ENCODE measurements at places on chromosomes 5 and 9.
A peak's percentile ranks its signal among the peaks of the same experiment; 100 is the strongest.

- H3K4me1 ChIP-seq = peaks cover 30% of the 10 kb centered on the region
- no peak overlapping the region for H3K4me3 ChIP-seq
- DNase-seq = no peak
- H3K27ac ChIP-seq = no peak overlapping the region
- H3K27me3 ChIP-seq = no peaks in the 10 kb centered on the region
These were observed 4.7 kb downstream of the SKP2 start for GRCh38 chr5:36156619-36157018.

DNA sequence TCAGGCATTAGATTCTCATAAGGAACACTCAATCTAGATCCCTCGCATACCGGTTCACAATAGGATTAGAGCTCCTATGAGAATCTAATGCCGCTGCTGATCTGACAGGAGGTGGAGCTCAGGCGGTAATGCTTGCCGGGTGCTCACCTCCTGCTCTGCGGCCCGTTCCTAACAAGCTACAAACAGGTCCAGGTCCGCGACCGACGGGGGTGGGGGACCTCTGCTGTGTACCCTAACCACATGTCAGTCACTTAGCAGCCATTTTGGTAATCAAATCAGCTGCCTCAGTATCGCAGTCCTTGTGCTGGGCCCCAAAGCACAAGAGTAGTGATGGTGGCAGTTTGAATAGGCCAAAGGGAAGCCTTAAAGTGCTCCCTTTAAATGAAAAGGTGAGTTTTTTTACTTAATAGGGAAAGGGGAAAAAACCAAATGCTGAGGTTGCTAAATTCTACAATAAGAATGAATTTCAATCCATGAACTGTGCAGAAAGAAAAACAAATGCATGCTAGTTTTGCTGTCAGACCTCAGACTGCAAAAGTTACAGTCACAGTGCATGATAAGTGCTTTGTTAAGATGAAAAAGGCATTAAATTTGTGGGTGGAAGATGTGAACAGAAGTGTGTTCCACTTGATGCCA lies 67.0 kb upstream of the TNPO1 start:
- no peaks in the 10 kb centered on the region for H3K27me3 ChIP-seq
- DNase-seq = no peak
- H3K36me3 ChIP-seq = no peaks in the 10 kb centered on the region
- no peak overlapping the region for H3K4me3 ChIP-seq
- H3K4me1 ChIP-seq = no peaks in the 10 kb centered on the region

DNA sequence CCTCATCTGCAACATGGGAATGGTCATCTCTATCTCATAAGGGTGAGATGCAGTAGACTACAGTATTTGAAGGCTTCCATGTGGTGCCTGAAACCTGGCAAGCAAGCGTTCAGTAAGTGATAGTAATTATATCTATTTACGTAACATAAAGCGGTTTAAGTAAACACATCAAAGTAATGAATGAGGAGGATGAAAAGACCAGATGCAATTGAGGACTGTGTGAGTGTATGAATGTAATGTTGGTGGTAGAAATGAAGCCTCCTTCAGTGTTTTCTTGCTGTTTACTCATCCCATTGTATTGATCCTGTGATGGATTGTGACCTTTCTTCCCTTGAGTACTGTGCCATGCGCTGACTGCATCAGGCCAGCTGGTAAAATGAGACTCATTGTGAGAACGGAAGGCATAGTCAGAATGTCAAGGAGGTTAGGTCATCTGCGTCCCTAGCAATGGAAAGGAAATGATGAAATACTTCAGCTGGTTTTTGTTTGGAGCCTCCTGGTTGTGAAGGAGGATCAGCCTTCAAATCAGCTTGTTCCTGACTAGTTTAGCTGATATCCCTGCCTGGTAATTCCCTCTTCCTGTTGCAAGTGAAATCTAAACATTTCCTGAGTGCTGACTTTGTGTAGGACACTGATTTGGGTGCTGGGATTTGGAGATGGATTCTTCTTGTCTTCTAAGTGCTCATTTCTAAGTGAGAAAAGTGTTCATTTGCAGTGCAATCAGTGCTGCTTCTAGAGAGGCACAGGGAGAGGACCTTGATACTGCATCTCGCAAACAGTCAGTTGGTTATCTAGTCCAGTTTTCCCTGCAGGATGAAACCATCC lies 35.6 kb downstream of the TNFSF8 start:
- H3K36me3 ChIP-seq = no peaks in the 10 kb centered on the region
- no peaks in the 10 kb centered on the region for H3K27me3 ChIP-seq
- peaks cover 15% of the 10 kb centered on the region for H3K4me1 ChIP-seq

DNA sequence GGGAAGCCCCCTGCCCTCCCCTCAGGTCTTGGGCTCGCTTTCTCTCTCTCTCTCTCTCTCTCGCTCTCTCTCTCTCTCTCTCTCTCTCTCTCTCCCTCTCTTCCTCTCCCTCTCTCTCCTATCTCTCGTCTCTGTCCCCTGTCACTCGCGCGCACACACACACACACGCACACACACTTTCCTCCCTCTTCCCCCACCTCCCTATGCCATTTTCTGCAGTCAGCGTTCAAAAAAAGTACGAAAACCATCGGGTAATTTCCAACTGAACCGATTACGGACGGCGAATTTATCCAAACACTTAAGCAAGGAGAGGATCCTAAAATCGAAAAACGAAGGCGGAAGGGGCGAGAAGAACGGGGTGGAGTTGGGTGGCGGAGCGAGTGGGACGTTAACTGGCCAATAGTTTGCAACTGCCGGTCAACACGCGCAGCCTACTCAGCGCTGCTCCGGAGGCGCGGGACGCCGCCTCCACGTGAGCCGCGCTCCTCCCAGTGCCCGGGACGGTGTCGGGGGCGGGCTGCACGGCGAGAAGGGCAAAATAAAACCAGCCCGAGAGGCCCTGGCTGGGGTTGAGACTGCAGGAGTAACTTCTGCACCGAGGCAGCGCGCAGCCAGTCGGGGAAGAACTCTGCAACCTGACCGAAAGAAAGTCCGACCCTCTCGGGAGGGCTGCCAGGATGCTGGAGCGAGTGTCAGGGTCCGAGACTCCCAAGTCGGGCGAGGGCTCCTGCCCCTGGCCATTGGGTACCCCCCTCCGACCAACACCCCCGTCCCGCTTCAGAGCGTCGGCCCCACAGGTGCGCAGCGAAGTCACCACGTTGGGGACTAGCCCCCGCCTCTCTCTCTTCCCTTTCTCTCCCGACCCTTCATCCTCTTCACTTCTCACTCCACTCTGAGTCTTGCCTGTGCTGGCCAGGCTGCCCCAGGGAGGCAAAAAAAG lies 24.9 kb upstream of the ELAVL2 start:
- peaks cover 33% of the 10 kb centered on the region for H3K27me3 ChIP-seq
- no peaks in the 10 kb centered on the region for H3K36me3 ChIP-seq
- H3K4me1 ChIP-seq = peaks cover 6% of the 10 kb centered on the region
- peak overlapping the region; percentile 36 for H3K4me3 ChIP-seq

GRCh38 chr5:31113666-31114350 lies 79.7 kb upstream of the CDH6 start:
- no peaks in the 10 kb centered on the region for H3K4me1 ChIP-seq
- DNase-seq = no peak
- no peaks in the 10 kb centered on the region for H3K36me3 ChIP-seq
- H3K4me3 ChIP-seq = no peak overlapping the region

GRCh38 chr5:21642312-21642711 lies 1210.8 kb downstream of the CDH12 start:
- no peaks in the 10 kb centered on the region for H3K4me1 ChIP-seq
- no peak overlapping the region for H3K27ac ChIP-seq
- no peak for DNase-seq
- no peak overlapping the region for H3K4me3 ChIP-seq
- no peaks in the 10 kb centered on the region for H3K27me3 ChIP-seq

DNA sequence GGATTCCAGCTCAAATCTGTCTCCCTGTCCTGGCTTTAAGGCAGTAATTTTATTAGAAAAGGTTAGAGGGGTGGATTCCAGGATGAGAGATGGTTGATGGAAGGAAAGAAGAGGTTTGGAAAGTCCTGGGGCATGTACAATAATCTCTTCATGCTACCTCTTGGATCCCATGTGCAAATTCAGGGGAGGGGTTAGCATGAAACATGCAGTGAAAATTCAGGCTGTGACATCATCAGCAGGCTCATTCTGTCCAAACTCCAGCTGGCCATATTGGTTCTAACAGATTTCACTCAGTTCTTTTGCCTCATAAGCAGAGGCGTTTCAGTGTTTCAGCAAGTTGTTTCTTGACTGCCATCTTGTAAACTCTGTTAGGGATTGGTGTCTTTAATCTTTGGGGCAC lies 55.4 kb downstream of the CYSTM1 start:
- no peak overlapping the region for H3K27ac ChIP-seq
- DNase-seq = no peak
- peaks cover 40% of the 10 kb centered on the region for H3K4me1 ChIP-seq
- no peaks in the 10 kb centered on the region for H3K36me3 ChIP-seq

- H3K4me1 ChIP-seq = no peaks in the 10 kb centered on the region
- no peaks in the 10 kb centered on the region for H3K27me3 ChIP-seq
- no peak overlapping the region for H3K4me3 ChIP-seq
- no peak overlapping the region for H3K27ac ChIP-seq
These were observed 176.1 kb downstream of the PCSK1 start for GRCh38 chr5:96256795-96257470.

DNA sequence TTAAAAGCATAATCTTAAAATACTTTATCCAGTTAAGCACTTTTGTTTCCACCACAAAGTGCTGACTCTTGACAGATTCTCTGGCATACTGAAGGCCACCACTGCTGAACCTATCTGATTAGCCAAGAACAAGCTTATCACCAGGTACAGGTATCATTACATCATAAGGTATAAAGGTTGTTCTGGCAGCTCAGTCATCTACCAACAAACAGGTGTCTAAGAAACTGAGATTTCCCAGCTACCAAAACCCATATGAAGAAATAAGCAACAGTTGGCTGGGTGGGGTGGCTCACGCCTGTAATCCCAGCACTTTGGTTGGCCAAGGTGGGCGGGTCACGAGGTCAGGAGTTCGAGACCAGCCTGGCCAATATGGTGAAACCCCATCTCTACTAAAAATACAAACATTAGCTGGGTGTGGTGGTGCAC lies 5.0 kb downstream of the MTMR12 start:
- no peak overlapping the region for H3K4me3 ChIP-seq
- no peaks in the 10 kb centered on the region for H3K27me3 ChIP-seq
- H3K27ac ChIP-seq = no peak overlapping the region
- H3K4me1 ChIP-seq = peaks cover 73% of the 10 kb centered on the region

GRCh38 chr9:105024529-105024928 lies 96.6 kb upstream of the ABCA1 start:
- H3K4me1 ChIP-seq = no peaks in the 10 kb centered on the region
- H3K27me3 ChIP-seq = no peaks in the 10 kb centered on the region
- no peak for DNase-seq

DNA sequence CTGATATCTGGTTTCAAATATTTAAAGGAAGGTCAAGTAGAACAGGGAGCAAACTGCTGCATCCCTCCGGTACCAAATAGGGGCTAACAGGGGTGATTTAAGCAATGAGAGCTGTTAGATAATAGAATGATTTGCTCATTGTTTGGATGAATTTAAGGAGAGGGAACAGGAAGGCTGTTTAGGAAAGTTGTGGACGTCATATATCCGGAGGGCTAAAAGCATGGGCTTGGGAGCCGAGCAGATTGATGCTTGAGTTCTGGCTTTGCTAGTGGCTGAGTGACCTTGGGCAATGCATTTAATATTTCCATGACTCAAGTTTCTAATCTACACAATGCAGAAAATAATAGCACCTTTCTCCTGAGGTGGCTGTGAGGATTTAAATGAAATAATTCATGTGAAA lies 85.4 kb upstream of the RPS23 start:
- no peak overlapping the region for H3K4me3 ChIP-seq
- no peak overlapping the region for H3K27ac ChIP-seq
- H3K36me3 ChIP-seq = no peaks in the 10 kb centered on the region
- DNase-seq = no peak

DNA sequence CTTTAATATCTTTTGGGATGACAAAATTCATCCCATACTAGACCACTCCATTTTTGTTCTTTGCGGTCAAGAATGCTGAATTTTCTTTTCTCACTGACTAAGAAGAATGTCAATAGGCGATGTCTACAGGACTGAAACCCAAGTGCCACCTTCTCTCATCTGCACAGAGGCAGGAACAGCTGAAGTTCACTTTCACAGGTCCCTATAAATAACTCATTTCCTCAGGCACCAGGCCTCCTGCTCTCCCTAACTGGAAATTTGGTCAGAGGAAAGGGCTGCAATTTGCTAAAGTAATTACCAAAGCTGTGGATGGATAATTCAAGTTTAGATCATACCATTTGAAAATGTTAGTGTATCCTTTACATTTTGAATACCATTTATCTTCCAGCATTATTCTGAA lies 142.9 kb downstream of the DIRAS2 start:
- no peaks in the 10 kb centered on the region for H3K4me1 ChIP-seq
- DNase-seq = no peak
- no peaks in the 10 kb centered on the region for H3K27me3 ChIP-seq
- no peak overlapping the region for H3K27ac ChIP-seq

DNA sequence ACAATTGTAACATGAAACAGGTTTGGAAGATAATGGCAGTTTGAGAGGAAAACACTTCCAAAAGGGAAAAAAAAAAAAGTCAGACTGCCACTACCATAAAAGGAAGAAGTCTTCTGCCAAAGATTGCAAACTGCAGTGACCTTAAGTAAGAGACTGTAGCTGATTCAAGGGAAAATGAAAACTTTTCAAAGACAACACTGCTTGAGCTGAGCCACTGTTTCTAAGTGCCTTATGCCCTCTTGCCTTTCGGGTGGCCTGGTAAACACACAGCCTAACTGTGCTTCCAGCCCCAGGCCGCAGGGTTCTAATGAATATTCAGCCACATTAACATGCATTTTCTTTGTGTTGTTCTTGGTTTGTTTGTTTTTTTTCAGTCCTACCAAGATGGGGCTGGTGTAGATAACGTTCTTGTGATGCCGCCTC lies 354.6 kb downstream of the BNC2 start:
- DNase-seq = no peak
- H3K36me3 ChIP-seq = no peaks in the 10 kb centered on the region
- H3K27ac ChIP-seq = no peak overlapping the region
- H3K4me1 ChIP-seq = no peaks in the 10 kb centered on the region
- H3K27me3 ChIP-seq = no peaks in the 10 kb centered on the region

- no peak overlapping the region for H3K27ac ChIP-seq
- no peak for DNase-seq
- H3K27me3 ChIP-seq = no peaks in the 10 kb centered on the region
- H3K4me3 ChIP-seq = no peak overlapping the region
- no peaks in the 10 kb centered on the region for H3K4me1 ChIP-seq
These were observed 76.3 kb downstream of the SCAI start for GRCh38 chr9:125066839-125067619.

DNA sequence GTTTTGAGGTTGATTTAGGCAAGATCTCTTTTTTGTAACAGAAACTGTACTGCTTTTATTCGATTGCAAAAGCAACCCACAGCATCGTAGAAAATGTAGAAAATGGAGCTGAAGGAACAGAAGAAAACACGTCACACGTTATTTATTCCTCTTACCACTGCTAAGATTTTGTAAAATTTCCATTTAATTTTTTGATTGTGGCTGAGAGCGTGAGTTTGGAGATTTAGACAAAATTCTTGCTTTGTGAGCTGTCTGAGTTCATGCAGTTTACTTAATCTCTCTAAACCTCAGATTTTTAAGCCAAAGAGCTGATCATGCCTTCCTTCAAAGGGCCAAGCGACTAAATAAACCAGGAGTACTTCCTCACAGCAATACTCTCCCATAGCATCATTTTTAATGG lies 24.8 kb downstream of the DPYSL3 start:
- H3K4me1 ChIP-seq = peaks cover 15% of the 10 kb centered on the region
- H3K27me3 ChIP-seq = no peaks in the 10 kb centered on the region
- no peaks in the 10 kb centered on the region for H3K36me3 ChIP-seq
- no peak overlapping the region for H3K4me3 ChIP-seq
- no peak for DNase-seq

- no peak overlapping the region for H3K4me3 ChIP-seq
- DNase-seq = no peak
- H3K4me1 ChIP-seq = no peaks in the 10 kb centered on the region
- no peaks in the 10 kb centered on the region for H3K27me3 ChIP-seq
These were observed 33.0 kb upstream of the C6 start for GRCh38 chr5:41246376-41246775.

GRCh38 chr5:170273968-170274710 lies 23.4 kb downstream of the LCP2 start:
- H3K4me3 ChIP-seq = no peak overlapping the region
- H3K4me1 ChIP-seq = peaks cover 97% of the 10 kb centered on the region
- no peak overlapping the region for H3K27ac ChIP-seq
- H3K36me3 ChIP-seq = no peaks in the 10 kb centered on the region
